Esophagus (tissue), 2 donors: ENCODE measurements at places on chromosomes 4 and X. TPM values are rescaled to one million over a fixed set of nuclear protein-coding genes. Genes with fewer than 3 reads are reported as not detected.

The DMRTC1B gene
- not detected for polyA plus RNA-seq

The S100G gene
- polyA plus RNA-seq, result not detected

The VEGFC gene
- polyA plus RNA-seq, result 1.3 TPM

The ASB12 gene
- 0.24 TPM for polyA plus RNA-seq
